Aorta (tissue), 5 donors: ENCODE measurements at places on chromosomes 12 and 14.

DNA sequence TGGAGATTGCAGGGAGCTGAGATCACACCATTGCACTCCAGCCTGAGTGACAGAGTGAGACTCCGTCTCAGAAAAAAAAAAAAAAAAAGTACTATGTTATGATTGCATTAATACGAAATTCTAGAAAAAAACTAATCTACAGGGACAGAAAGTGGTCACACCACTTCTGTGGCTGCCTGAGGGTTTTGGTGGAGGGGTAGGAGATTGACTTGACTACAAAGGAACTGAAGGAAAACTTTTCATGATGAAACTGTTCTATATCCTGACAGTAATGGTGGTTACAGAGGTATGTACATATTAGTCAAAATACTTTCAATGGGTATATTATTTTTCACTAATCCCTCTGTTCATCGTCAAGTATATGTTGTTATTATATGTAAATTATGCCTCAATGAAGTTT, 42.1 kb downstream of the FOXN3 start:
- DNase-seq = no peak

DNA sequence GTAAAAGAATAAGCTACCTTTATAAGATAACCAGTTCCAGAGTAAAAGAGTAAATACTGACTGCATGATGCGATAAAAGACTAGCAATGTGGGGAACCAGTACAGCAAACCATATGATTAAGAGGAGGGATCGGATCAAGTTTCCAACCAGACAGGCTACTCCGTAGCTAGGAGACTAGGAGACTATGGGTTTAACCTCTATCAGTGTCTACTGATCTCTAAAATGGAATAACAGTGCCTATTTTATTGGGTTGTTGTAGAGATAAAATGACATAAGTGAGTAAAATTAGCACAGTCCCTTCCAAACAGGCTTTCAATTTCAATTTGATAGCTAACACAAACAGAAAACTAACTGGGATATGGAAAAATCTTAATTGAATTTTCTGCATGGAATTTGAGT, 76.0 kb downstream of the PAWR start:
- no peak for DNase-seq

- no peak for DNase-seq
Measured at GRCh38 chr12:5720381-5721005, 224.6 kb downstream of the ANO2 start.

DNA sequence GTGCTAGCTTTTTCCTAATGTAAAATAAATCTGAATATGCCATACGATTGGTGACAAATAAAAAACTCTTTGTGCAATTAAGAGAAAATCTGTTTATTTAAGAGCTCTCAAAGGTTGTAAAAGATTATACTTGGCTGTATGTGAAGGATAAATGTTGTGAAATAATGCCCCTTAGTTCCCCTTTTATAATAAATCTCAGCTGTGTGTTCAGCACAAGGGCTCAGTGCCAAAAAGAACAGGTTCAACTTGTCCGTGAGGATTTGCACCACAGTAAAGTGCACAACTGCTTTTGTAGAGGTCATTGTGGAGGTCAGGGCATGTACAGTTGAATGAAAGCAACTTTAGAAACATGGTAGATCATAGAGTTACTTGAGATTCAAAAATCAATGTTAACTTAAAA, 118.6 kb downstream of the TRMT5 start:
- DNase-seq = no peak
